ENCODE measurements at places on chromosomes 7 and 10. TPM values are rescaled to one million over a fixed set of nuclear protein-coding genes. Genes with fewer than 3 reads are reported as not detected.

Gene ATOH7
- not detected for total RNA-seq

Gene COL17A1
- 0.12 TPM for total RNA-seq

Gene CACNB2
- total RNA-seq, result 62.2 TPM

Gene HBP1
- 121 TPM for total RNA-seq

Gene TAS2R41
- not detected for total RNA-seq

GRCh38 chr7:128352153-128352537, 8.4 kb upstream of the RBM28 start:
- ATAC-seq, result peak; percentile 82

- ATAC-seq, result peak; percentile 77
These were observed 22.2 kb downstream of the TMEM120A start for GRCh38 chr7:75971961-75972763.

GRCh38 chr7:157543276-157543675, 206.5 kb downstream of the DNAJB6 start:
- no peak for ATAC-seq

DNA sequence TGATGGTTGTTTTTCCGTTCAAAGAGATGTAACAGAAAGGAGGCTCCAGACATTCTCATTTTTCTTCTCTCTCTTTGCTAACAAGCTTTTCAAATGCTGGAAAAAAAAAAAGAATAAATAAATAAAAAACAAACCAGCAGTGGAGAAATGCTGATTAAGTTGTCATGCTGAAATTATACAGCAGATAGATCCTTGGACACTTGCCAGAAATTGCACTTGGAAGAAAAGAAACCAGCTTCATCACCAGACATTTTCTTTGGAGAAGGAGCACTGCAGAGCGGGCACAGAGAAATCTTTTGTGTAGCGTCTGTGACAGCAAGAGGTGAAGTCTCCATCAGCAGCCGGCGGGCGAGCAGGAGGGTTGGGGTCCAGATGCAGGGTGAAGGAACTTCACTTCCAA, 55.8 kb downstream of the CLRN3 start:
- ATAC-seq, result no peak

DNA sequence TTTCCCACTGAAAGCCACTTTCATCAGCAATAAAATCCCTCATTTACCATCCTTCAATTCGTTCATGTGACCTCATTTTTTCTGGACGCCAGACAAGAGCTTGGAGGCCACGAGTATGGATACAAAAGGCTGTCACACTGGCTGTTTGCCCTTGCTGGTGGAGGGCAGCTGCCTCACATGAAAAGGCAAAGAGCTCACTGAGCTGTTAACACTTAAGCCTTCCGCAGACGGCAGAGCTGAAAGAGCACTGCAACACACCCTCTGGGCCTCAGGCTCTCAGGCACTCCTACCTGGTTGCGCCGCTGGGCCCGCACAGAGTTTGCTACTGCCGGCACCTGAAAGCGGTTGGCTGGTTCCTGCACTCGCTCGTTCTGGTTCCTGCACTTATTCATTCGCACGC, 193.5 kb downstream of the CFTR start:
- no peak for ATAC-seq

DNA sequence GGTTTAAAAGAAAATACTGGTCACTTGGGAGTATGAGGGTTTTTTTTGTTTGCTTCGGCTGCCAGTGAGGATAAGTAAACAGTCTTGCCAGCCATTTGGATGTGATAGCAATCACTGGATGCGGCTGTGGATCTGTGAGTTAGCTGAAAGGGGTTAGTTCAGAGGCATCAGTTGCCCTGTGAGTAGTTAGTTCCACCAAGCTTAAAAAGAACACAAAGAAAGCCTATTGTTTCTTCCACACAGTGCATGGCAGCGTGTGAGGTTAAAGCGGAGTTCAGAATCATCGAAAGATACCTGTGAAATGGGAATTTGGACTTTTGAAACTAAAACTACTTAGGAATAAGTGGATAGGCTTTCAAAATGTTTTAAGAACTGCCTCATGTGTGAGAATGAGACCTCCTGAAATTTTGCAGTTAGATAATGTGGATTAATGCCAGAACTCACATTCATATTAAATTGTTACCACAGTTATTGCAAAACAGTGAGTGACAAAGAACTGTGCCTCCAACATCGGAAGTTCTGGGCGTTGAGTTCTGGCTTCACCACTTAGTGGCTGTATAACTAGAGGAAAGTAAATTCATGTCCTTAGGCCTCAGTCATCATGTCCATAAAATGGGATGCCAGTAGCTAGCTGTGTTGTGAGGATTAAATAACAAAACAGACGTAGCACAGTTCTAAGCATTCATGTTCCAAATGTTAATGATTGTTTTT, 31.3 kb downstream of the KIAA1217 start:
- ATAC-seq, result no peak

DNA sequence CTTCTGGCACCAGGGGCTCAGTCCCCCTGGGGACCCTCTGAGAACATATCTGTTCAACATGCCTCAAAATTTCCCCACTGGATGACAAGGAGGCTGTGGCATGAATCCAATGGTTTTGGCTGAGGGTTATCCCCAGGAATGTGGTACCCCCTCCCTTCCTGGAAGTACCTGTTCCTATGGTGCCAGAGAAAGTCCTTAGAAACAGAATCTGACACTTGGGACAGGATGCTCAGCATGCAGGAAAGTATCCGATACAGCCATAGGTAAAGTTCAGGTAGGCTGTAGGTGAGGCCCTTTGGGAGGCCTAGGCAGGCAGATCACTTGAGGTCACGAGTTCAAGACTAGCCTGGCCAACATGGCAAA, 42.7 kb upstream of the A1CF start:
- ATAC-seq, result no peak

- no peak for ATAC-seq
These were observed 553.8 kb downstream of the TFEC start for GRCh38 chr7:115476671-115477181.

DNA sequence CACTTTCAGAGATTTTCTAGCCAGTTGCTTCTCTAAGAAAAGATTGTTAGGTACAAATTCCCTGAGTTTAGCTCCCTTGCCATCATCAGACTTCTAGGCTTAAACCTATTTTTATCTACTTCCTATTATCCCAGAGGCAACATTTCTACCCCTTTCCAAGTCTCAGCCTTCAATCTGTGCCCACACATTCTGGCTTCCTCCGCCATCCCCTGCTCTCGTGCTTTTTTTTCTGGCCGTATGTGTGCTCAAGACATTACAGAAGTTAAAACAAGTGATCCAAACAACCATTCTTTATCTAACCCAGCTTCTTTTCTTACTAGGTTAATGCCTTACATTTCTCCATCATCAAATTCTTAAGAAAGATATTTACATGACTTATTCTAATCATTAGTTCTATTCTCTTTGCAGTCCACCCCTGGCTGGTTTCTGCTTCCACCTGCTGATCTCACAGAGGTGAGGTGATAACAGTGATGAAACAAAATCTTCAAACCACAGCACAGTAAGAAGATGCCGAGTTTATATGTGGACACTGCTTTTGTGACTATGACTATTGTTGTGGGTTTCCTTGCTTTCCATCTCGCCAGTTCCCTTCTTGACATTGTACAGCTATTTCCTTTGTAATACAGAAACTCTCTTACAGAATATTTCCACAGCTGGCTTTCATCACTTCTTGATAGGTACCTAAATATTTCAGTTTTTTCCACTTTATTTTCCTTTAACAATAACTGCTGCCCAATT, 18.3 kb upstream of the CDK6 start:
- ATAC-seq, result no peak

- ATAC-seq, result peak; percentile 92
These were observed 41.7 kb downstream of the VCL start for GRCh38 chr10:74039561-74040145.

GRCh38 chr7:38756521-38756920, 125.3 kb upstream of the AMPH start:
- ATAC-seq, result no peak

DNA sequence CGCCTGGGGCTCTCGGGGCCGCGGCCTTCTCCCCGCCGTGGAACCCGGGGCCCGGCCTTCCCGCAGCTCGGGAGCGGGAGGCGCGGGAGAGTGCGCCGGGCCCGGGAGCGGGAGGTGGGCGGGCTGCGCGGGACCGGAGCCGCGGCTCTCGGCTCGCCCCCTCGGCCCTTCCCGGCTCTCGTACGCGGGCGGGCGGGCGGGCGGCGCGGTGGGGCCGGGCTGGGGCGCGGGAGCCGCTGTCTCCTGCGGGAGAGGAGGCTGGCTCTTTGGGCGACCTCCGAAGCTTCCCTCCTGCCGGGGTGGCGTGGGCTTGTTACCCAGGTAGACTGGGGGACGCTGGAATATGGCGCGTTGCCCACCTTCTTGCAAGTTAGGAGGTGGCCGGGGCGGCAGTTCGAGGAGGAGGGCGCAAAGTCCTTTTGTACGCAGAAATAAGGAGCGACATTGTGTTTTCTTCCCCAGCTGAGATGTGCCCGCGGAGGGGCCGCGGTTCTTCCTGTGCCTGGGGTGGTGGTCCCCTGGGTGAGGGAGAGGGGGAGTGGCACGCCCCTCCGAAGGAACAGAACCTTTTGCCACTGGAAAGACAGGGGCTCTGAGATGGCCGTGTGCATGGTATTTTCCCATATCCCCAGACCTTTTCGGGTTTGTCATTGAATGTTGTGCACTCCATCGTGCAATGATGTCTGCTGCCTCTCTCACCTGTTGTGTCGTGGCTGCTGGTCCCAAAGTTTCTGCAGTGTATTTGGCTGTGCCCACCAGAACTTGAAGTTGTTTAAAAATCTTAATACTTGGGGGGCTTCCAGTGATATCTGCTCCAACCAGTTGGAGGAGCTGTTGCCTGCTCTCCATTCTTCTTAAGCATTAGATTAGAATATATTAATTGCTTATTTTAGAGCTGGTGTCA, 844 bp downstream of the NRF1 start:
- ATAC-seq, result peak; percentile 34

DNA sequence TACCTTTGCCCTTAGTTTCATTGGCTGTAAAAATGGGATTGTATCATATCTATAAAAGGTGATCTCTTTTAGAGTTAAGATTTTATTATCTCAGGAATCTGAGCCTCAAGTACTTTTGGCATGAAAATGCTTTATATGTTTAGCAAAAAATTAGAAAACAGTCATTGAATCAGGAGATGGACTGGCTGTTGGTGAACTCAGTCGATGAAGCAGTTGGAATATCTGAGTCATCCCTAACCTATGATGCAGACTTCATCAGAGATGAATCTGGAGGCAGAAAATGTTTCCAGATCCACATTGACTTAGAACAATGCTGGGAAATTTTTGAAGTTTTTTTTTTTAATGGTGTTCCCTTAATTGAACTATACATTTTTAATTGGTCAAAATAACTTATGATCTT, 228.5 kb downstream of the SLC25A13 start:
- no peak for ATAC-seq

Data from gastroesophageal sphincter (tissue), 4 donors.